KG1 (cell line): ENCODE measurements at places on chromosomes 6 and 20.

GRCh38 chr6:157644043-157644810 lies 178.8 kb upstream of the SNX9 start:
- DNase-seq, result no peak

DNA sequence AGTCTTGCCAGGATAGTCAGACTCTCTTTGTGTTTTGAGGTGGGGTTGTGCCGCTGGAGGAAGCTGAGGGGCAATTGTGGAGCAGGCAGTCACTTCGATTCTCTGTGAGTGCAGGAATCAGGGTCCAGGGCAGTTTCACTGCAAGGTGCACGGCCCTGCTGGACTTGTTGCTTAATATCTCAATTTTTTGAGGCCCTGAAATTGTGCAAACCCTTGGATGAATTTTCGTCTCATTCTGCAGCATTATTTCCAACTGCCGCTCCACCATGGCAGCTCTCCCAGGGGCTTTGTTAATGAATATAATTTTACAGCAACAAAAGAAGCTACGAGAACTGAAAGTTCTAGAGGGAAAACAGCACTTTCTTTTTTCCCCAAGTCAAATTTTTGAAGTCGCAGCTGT lies 531.9 kb downstream of the QKI start:
- DNase-seq, result no peak

GRCh38 chr6:31228476-31228875 lies 43.4 kb downstream of the HLA-C start:
- DNase-seq, result no peak

DNA sequence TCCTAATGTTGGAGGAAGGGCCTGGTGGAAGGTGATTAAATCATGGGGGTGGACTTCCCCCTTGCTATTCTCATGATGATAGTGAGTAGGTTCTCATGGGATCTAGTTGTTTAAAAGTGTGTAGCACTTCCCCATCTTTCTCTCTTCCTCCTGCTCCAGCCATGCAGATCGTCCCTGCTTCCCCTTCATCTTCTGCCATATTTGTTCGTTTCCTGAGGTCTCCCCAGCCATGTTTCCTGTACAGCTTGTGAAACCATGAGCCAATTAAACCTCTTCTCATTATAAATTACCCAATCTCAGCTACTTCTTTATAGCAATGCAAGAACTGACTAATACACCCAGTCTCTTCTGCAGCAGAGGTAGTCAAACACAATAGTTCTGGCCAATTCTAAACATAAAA lies 5.4 kb downstream of the EPM2A start:
- DNase-seq, result no peak

GRCh38 chr6:169221264-169221663 lies 32.4 kb downstream of the THBS2 start:
- DNase-seq, result no peak

- DNase-seq, result no peak
These were observed 18.5 kb downstream of the CST4 start for GRCh38 chr20:23670361-23670760.

DNA sequence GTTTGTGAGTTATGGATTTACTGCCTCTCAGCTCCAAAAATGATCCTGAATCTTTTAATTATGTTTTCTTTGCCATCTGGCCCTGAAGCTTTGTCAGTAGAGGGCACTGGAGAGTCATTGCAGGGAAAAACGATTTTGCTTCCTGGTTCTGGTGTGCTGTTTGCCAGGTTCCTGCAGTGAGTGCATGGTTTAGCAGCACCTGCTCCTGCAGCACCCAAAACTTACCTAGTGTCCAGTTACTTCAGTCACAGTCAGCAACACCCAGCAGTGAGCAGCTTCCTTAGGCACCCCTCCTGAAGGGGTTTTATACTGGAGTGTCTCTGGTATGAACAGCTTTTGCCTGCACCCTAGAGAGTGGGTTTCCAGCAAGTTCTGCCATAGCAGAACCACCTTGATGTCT lies 6.0 kb upstream of the TRIM26 start:
- DNase-seq, result peak; percentile 70

DNA sequence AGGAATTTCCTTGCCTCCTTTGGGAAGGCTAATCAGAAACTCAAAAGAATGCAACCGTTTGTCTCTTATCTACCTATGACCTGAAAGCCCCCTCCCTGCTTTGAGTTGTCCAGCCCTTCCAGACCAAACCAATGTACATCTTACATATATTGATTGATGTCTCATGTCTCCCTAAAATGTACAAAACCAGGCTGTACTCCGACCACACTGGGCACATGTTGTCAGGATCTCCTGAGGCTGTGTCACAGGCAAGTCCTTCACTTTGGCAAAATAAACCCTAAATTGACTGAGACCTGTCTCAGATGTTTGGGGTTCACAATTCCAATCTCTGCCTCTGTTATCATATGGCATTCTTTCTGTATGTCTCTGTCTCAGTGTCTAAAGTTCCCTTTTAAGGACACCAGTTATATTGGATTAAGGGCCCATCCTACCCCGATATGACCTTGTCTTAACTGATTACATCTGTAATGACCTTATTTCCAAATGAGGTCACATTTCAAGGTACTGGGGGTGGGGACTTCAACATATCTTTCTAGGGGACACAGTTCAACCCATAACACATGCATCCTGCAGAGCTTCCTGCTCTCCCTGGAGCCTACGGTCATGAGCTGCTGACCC lies 513.5 kb upstream of the JARID2 start:
- no peak for DNase-seq

- DNase-seq, result no peak
These were observed 90.0 kb downstream of the PLG start for GRCh38 chr6:160791981-160792418.

DNA sequence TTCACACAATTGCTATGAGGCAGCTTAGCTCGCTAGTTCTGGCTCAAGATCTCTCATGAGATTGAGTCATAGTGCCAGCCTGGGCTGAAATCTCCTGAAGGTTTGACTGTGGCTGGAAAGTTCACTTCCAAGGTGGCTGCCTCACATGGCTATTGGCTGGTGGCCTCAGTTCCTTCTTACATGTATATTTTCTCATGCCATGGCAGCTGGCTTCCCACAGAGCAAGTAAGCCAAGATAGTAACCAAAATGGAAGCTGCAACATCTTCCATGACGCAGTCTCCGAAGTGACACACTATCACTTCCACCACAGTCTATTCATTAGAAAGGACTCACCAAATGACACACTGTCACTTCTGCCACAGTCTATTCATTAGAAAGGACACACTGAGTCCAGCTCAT lies 160.4 kb upstream of the PRDM1 start:
- DNase-seq, result no peak

- no peak for DNase-seq
These were observed 160.4 kb upstream of the MYLIP start for GRCh38 chr6:15968519-15968918.

- DNase-seq, result no peak
These were observed 11.5 kb upstream of the DSTN start for GRCh38 chr20:17558154-17558940.

DNA sequence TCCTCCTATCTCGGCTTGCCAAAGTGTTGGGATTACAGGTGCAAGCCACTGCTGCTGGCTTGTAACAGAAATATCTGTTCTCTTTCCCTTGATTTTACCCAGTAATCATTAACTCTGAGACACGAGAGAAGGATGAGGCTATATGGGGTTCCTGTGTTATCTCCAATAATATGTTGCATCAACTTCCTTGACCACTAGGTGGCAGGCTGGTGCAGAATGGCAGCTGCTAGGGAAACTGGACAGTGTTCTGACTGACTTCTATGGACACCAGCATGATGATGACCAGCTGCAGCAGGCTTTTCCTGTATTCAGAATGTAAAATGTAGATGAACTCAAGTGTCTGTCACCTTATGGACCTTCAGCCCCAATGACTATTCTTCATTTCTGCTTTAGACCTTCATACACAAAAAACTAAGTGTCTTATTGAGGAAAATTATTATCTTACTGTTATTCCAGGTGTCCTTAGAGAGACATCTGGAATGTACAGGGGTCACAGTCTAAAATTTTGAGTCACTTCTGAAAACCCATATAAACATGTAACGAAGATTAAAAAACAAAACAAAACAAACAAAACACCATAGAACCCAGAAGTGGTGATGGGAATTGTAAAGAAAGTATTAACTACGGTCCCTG lies 20.4 kb upstream of the CD109 start:
- DNase-seq, result peak; percentile 76

- DNase-seq, result no peak
These were observed 84.1 kb downstream of the PRND start for GRCh38 chr20:4805663-4806449.

DNA sequence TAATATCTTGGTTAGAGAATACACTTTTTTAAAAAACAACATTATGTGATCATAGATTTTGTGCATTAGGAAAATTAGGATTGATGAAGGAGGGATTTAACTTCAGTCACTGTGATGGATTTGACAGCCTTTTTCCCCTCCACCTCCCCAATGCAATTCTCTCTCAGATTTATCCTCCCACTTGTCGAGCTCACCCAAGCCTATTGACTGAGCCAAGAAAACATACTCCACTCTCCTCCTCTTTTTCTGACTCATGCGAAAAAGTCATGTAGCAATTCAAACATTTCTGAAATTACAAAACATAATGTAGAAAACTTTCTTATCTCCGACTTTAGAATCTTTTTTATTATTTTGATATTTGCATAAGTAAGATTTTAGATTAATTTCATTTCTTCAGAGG lies 24.1 kb downstream of the KLHL32 start:
- no peak for DNase-seq

DNA sequence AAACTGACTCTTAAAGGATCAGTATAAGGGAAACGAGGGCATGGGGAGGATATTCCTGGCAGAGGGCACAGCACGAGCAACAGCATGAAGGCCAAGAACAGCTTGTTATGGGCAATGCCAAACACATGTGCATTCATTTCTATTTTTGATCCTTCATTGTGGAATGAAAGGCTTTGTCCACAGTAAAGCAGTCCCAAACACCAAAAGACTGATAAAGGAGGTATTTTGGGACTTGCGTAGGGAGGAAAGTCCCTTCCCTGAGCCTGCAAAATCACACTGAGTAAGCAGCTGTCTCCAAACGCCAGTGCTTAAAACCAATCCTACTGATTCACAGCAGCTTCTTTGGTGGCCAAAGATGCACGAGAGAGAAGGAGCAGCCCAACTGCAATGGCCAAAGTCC lies 138.2 kb downstream of the UNC5CL start:
- DNase-seq, result no peak

DNA sequence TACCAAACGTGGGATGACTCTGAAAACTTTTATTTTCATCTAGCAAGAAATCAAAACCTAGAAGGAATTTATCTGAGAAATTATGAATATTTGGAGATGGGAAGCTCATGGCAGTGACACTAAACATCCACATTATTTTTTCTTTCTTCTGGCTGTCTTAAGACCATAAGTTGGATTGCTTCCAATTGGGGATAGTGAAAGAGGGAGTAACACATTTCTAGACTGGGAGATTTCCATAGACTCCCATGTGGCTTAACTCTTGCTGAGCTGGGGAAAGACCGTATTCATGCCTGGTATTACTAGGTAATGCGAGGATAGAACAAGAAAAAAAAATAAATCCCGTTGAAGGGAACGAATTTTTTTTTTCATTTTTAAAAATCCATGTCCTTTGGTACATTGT lies 120.0 kb downstream of the UTRN start:
- no peak for DNase-seq

- no peak for DNase-seq
These were observed 114.3 kb downstream of the DST start for GRCh38 chr6:56528412-56528841.

- DNase-seq, result no peak
These were observed 97.4 kb downstream of the ATXN1 start for GRCh38 chr6:16663901-16664300.

DNA sequence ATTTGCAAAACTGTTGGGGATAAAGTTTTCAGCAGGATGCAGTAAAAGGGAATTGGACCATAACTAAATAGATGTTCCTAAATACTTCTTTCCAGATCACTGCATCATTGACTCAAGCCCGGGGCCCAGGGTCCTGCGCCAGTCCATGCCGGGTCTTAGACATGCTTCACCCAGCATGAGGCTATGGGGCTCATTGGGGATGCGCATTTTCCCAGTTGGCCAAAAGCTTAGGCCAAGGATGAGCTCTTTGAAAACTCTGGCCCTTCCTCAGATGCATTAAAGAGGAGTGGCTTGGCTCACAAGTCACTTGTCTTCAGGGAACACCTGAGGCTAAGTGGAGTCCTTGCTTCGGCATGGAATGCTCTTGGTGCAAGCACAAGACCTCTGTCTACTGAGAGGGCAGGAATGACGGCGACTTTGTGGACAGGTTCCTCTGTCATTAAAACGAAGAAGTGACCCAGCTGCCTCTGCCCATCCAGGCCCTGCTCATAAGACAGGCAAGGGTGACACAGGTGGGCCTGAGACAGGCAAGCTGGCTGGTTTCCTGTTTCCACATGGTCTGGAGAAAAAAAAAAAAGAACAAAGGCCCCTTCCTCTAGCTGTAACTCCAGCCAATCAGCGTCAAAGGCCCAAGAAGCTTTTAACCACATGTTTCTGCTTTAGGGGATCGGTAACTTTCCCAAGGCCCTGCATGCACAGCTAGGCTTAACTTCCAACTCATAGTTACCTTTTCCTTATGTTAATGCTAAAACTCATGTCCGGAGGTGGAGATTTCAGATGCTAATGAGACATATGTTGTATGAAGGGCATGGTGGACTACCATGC lies 81.4 kb upstream of the CDH4 start:
- no peak for DNase-seq

GRCh38 chr20:4591975-4592315 lies 129.8 kb upstream of the PRND start:
- no peak for DNase-seq

GRCh38 chr6:144434308-144434990 lies 149.3 kb downstream of the UTRN start:
- no peak for DNase-seq

GRCh38 chr20:4076033-4076432 lies 60.7 kb upstream of the RNF24 start:
- no peak for DNase-seq

- DNase-seq, result no peak
These were observed 481.4 kb upstream of the BTBD3 start for GRCh38 chr20:11436113-11436905.

DNA sequence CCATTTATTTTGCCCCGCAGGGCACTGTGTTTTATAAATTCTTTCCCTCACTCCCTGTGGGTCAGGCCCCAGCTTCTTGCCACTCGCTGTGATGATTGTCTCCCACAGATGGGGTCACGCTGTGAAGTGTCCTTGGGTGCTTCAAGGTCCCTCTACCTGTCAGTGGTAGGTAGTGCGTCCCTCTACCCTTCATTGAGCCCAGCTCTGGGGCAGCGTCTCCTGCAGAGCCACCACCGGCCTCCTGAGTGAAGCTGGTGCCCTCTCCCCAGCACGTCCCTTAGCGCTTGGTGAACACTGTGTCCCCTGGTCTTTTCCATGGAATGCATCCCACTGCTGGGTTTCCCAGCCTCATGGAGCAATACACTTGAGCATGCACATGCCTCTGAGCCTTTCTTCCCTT lies 108.2 kb downstream of the NRN1 start:
- DNase-seq, result no peak

GRCh38 chr20:48375804-48376203 lies 452.0 kb downstream of the PREX1 start:
- DNase-seq, result no peak

DNA sequence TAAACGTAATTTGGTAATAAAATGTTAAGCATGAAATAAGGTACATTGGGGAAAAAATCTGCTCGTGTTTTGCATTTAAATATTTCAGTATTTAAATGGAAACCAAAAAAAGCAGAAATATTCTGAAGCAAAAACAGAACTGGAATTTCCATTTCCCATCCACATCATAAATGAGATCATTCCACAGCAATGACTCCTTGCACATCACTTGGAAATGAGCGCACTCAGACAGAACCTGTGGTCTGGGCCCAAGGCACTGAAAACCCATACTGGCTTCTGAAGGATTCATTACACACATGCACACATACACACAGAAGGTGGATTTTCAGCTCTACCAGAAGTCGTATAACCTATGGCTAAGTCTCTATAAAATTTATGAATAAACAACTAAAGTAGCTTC lies 174.8 kb downstream of the IBTK start:
- DNase-seq, result no peak
